ENCODE measurements at places on chromosomes 13 and 19.

GRCh38 chr13:83125791-83126190, 756.5 kb downstream of the SLITRK1 start:
- no peak for DNase-seq

GRCh38 chr13:27605610-27606200, 14.6 kb downstream of the LNX2 start:
- no peak for DNase-seq

GRCh38 chr19:53659292-53659691, 27.5 kb downstream of the DPRX start:
- peak; percentile 60 for DNase-seq

GRCh38 chr19:45657520-45658167, 10.4 kb upstream of the GIPR start:
- DNase-seq, result no peak

DNA sequence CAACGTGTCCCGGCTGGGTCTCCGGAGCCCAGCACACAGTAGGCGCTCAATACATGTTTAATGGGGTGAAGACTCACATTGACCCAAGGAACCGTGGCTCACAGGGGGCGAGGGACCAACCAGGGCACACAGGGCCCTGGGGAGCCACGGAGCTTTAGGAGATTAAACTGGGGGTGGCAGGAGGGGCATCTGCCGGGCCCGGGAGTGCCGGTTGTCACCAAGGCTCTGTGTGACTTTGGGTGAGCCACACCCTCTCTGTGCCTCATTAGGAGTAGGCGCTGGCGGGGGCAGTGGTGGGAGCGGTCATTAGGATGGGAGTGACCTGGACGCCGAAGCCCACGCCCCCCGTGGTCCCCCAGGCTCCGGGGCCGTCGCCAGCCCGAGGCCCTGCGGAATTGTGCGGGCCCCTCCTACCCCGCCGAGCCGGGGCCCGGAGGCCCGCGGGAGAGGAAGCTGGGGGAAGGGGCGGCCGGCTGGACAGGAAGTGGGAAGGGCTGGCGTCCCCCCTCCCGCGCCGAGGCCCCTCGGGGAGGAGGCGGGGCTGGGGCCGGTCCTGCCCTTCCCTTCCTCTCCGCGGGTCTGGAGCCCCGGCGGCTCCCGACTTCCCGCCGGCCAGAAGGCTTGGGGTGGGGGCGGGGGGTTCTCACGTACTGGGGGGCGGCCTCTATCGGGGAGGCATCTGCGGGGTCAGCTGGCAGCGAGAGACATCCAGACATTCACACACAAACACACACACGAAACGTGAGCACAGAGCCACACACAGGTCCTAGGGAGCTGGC, 1.8 kb upstream of the SSBP4 start:
- no peak for DNase-seq

GRCh38 chr13:87535911-87536310, 135.3 kb upstream of the SLITRK5 start:
- DNase-seq, result no peak

- peak; percentile 88 for DNase-seq
Measured at GRCh38 chr19:55178781-55179599, 1.1 kb downstream of the SYT5 start.

DNA sequence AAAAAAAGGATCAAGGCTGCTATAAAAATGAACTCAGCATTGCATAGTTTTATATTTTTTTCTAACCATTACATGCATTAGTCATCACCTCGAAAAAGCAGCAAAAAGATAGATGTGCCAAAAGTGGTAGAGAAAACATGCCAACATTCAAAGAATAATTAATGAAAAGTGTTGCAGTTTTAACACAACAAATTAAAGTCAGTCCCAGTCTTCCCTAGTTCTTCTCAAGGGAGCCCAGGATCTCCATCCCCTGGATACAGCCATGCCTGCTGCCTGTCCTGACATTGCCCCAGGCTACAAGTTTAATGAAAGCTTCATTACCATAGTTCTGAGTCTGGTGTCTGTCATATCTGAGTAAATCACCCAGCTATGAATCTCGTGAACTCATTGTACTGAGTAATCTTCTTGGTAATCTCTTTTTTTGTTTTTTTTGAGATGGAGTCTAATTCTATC, 116.6 kb upstream of the KLF12 start:
- no peak for DNase-seq

DNA sequence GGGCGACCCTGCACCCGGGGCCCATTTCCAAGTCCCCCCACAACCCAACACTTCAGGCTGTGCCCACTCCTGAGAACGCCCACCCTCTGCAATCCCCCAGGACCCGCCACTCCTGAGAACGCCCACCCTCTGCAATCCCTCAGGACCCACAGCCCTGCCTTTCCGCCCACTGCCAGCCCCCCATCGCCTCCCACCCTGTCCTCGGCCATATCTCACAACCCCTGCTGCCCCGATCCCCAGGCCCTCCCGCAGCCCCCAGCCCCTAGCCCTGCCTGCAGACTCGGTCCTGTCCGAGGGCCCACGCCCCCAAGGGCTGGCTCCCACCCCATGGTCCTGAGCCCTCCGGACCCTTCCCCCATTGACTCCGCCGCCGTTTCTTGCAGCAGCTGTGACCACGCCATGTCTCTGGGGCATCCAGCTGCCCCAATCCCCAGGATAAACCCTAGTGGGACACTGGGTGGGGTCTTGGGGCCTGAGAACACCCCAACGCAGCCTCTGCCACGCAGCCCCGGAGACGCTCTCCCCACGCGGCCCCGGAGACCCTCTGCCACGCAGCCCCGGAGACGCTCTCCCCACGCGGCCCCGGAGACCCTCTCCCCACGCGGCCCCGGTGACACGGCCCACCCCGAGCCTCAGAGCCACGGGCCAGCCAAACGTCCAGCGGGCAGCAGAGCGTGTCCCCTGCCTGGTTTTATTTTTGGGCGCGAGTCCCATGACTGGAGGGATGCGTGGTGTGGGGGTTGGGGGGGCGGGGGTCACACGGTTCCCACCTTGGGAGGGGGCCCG, 17.0 kb downstream of the SBNO2 start:
- DNase-seq, result no peak

- DNase-seq, result no peak
Measured at GRCh38 chr19:39470724-39471339, 9.8 kb upstream of the TIMM50 start.

DNA sequence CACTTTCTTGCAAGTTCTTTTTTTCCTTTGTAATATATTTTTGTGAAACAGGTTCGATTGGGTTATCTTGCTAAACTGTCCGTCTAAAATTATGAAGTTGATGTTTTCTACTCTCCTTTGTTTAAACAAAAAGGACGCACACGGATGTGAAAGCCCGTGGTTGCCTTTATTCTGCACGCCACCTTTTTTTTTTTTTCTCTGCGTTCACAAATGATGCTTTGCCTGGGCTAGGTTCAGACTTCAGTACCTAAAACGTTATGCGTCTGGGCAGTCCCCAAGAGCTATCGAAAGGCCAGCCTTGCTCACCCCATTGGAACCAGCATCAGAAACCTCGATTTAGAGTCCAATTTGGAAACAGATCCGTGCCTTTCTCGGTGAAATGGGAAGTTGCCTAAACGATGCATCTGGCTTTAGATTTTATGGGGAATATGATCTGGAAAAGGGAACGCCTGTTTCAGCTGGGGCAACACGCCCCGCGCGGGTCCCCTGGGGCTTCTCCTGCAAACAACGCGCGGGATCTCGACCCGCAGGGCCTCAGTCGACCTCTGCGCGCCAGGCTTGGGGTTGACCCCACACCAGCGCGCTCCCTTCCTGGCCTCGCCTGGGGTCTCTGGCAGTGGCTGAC, 113.9 kb downstream of the KCNRG start:
- DNase-seq, result no peak

DNA sequence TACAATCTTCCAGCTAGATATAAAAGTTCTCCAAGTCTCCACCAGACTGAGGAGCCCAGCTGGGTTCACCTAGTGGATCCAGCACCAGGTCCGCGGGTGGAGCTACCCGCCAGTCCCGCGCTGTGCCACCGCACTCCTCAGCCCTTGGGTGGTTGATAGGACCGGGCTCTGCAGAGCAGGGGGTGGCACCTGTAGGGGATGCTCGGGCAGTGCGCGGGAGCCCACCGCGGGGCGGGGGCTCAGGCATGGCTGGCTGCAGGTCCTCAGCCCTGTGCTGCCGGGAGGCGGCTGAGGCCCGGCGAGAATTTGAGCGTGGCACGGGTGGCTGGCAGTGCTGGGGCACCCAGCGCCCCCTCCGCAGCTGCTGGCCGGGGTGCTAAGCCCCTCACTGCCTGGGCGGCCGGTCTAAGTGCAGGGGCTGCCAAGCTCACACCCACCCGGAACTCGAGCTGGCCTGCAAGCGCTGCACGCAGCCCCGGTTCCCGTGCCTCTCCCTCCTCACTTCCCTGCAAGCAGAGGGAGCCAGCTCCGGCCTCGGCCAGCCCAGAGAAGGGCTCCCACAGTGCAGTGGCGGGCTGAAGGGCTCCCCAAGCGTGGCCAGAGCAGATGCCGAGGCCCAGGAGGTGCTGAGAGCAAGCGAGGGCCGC, 542.8 kb upstream of the PCDH9 start:
- no peak for DNase-seq

- DNase-seq, result peak; percentile 18
Measured at GRCh38 chr19:15702534-15702930, 25.3 kb upstream of the OR10H2 start.

DNA sequence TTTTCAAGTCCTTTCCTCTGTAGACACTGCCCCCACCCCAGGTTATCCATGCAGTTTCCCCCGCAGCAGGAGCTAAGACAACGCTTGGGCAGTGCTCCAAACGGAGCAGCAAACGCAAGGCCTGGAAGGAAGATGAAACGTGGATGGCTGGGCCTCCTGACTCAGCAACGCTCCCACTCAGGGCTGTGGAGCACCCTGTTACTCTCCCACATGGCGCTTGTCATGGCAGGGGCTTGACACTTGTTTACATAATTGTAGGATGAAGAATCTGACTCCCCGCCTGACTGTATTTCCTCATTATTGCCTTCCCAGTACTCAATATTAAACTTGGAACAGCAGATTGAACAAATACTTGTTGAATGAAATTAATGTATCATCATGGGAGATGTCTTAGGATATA, 799 bp upstream of the C1QTNF9B start:
- DNase-seq, result no peak

- no peak for DNase-seq
Measured at GRCh38 chr13:48866249-48866648, 109.5 kb upstream of the FNDC3A start.

DNA sequence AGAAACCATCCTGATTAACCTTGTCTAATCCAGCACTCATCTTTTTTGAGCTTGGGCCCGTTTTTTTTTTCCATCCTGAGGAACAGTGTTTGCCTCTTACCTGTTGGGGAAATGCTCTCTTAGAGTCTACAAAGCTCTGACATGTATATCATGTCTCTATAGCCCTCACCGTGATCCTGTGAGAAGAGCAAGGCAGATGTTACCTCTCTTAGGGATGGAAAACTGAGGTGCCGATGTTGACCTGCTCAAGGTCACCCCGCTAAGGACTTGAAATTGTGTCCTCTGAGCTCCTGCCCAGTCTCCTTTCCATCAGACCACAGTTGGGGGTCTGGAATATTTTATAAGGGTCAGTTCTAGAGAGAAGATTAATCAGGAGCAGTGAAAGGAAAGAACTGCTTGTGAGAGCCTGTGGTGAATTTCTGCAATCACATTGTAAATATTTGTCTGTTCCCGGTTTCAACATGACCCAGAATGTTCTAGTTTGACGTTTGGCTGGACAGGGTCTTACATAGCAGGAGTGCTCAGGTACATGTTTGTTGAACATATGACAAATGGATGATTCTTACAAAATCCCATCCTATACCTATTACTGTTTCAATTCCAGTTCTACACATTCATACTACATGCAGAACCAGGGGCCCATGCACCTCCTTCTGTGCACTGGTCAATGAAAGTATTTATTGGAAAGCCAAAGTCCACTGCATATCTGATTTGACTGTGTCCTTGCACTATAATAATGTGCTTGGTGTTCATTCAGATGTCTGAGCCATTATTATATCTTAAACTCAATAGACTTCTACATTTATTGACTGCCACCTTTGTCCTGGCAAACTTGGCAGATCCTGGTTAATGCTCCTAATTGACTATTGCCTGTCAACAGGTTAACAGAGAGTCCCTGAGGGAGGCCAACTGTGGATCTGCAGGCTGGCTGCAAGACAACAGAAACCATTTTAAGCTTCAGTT, 12.1 kb downstream of the SLC25A15 start:
- no peak for DNase-seq

DNA sequence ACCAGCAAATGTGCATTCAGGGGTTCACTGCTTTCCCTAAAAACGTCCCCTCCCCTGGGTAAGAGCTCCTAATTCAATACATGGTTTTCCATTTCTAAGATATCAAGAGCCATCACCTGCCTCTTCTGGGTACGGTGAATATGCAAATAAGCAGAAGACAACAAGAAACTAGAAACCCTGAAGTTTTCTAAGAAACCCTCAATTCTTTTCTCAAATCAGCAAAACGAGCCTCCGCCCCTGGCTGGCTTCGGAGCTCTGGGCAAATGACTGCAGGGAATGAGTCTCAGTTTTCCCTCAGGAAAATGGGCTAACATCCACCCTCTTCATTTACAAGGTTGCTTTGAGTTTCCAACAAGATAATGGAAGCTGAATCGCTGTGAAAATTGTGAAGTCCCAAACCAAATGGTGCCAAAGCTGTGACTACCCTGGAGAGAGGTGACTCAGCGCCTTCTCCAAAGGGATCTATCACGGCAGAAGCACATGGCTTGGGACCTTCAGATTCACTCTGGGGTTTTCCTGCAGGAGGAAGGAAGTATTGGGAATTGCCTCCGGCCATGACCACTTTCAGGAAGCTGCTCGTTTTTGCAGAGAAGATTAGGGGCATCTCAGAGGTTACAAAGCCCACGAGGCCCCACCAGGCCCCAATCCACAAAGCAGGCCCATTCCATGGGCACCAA, 26.6 kb downstream of the KLF2 start:
- no peak for DNase-seq

DNA sequence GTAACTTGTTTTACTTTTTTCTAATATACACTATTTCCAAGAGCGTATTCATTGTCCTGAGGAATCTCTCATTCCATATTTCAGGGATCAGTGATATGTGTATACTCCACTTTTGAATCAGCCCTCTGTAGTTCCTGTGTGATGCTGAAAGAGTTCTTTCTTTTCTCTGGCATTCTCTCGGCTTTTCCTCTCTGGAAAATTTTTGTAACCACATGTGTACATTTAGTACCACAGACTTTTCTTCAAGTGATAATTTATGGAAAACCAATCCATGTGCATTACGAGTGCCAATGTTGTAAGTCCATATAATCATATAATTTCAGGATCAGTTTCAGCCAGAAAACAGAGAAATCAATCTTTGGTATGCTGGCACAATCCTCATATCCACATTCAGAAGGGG, 102.2 kb upstream of the MBNL2 start:
- DNase-seq, result no peak

- no peak for DNase-seq
Measured at GRCh38 chr13:107295416-107296140, 727.6 kb upstream of the ARGLU1 start.

- no peak for DNase-seq
Measured at GRCh38 chr13:81320516-81320915, 979.6 kb upstream of the SPRY2 start.

Data from head of caudate nucleus (tissue), 42 donors.